Skin of body (tissue), 3 donors: ENCODE measurements at places on chromosomes 2 and 18.
A peak's percentile ranks its signal among the peaks of the same experiment; 100 is the strongest.

DNA sequence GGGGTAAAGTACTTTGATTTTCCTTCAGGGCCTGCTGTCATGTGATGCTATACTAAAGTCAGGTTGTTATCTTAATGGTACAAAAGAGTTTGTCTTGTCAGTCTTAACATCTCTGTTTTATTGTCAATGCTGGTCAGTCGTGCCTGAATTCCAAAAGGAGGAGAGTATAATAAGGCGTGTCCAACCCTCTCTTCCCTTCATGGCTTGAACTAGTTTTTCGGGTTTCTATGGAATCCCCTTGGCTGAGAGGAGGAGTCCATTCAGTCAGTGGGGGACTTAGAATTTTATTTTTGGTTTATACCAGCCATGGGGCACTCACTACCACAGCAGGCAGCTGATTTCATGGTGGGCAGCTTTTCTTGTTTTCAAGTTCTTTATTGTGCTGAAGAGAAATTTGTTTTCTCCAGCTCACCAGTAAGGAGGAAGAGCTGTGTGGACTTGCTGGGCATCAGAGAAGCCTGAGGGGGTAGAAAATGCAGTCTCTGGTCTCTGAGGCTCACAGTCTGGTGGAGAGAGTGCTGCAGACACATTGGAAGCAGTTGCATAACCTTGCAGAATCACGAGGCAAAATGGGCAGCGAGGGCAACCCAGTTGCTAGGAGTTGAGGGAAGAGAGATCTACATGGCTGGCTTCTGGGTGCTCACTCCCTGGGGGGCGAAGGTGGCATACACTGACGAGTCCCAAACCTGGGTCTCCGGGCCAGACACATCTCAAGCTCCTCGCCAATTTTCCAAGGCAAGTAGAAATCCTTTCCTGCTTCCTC, 193.1 kb downstream of the ZBTB7C start:
- no peak for DNase-seq

- no peak for DNase-seq
These were observed 88.0 kb downstream of the COMMD1 start for GRCh38 chr2:61993422-61994024.

- DNase-seq, result peak; percentile 75
These were observed 50.6 kb upstream of the OSR1 start for GRCh38 chr2:19409046-19409445.

DNA sequence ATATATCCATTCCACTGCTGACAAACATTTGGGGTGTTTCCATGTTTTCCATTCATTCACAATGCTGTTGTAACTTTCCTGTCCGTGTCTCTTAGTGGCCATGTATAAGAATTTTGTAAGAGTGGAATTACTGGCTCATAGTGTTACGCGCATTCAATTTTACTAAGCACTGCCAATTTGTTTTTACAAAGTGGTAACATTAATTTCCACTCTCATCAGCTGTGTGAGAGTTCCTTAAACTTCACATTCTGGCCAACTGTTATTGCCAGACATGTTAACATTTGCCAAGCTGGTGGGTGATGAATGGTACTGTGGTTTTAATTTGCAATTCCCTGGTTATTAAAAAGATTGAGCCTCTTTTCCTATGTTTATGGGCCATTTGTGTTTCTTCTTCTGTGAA, 134.2 kb downstream of the DTNB start:
- peak; percentile 22 for DNase-seq

GRCh38 chr2:159882130-159882745, 84.2 kb upstream of the CD302 start:
- no peak for DNase-seq

DNA sequence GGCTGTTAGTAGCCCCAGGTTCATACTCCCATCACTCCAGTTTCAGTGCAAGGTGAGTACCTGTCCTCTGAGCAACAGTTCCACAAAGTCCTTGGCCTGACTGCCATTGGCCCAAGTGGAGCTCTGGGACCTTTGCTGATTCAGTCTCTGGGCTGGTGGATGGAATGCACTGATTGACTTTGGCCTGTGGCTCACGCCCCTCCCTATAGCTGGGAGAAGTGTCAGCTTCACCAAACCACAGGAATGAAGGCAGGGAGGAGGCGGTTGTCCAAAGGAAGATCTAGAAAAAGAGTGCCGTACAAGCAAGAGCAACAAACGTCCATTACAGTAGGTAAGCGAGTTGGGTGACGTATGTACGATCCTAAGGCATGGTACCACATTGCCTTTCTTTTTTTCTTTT, 34.0 kb downstream of the QPCT start:
- DNase-seq, result no peak

DNA sequence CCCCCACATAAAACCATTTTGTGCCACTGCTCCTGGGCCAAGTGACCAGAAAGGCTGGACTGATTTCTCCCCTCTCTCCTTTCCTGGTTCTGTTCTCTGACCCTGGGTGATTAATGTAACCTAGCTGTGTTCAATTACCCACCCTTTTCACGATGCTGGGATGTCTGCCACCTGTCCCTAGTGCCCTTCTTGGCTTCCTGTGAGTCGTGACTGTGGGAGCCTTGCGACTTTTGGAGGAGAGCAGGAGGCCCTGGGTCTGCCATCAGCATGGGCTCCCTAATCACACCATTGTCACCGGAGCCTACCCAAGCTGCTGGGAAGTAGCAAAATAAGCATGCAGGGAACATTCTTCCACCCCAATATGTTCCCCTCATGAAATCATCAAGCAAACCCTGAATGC, 38.3 kb downstream of the SRSF7 start:
- no peak for DNase-seq

DNA sequence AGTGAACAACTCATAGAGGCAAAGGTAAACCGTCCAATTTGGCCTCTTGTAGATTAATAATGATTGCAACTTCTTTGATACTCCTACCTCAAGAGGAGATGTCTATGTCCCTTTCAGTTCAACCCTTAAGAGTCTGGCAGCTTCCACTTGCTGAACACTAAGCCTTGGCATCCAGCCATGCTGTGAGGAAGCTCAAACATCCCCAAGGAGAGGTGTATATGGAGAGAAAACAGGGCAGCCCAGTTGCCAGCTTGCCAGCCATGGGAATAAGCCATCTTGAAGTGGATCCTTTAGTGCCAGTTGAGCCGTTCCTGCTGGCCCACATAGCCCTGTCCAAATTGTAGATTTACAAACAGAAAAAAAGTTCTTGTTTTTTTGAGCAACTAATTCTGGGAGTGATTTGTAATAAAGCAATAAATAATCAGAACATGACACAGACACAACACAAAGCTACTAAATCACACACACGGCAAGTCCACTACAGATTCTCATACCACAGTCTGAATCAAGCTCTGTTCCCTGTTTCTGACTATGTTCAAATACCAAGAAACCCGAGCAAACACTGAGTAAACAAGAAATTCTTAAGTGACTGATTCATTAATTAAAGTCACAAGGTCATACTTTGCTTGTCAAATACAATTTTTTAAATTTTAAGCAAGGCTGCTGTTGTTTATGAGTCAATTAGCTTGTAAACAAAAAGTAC, 96.1 kb downstream of the PID1 start:
- no peak for DNase-seq

DNA sequence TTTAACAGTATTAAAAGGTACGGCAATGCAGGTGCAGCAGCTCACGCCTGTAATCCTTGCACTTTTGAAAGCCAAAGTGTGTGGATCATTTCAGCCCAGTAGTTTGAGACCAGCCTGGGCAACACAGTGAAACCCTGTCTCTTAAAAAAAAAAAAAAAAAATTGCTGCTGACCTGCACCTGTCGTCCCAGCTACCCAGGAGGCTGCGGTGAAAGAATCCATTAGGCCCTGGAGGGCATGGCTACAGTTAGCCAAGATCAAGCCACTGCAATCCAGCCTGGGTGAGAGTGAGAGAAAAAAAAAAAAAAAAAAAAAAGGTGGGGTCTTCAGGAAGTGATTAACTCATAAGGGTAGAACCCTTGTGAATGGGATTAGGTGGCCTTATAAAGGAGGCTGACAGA, 12.8 kb downstream of the CUL3 start:
- no peak for DNase-seq

DNA sequence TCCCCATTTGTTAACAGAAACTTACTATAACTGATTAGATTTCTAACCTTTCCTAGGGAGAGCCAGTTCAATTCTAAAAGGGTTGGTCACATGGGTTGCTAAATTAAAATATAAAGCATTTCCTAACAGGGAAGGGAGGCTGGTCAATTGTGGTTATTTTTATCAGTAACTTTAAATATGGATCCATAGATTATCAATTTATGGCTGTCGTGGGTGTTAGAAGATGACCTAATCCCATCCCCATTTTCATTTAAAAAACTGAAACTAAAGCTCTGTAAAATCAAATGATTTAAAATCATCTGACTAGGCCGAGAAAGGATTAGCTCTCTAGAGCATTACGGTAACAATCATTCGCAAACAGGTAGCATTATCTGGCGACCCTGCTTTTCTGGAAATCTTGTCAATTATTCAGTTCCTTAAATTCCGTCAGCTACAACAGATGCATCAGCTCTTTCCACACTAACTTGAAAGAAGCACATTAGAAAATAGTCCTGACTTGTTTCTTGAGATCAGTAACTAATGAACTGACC, 953 bp upstream of the HNRNPA3 start:
- DNase-seq, result no peak

- DNase-seq, result no peak
These were observed 288.6 kb upstream of the FIGN start for GRCh38 chr2:164024396-164024795.

GRCh38 chr2:61376211-61376610, 94.7 kb downstream of the USP34 start:
- no peak for DNase-seq

GRCh38 chr2:10978090-10978670, 66.4 kb downstream of the KCNF1 start:
- DNase-seq, result no peak

- DNase-seq, result no peak
These were observed 4.3 kb upstream of the GPR45 start for GRCh38 chr2:105237045-105237765.

GRCh38 chr18:11178951-11179549, 29.7 kb upstream of the PIEZO2 start:
- DNase-seq, result no peak

- no peak for DNase-seq
These were observed 501.2 kb upstream of the LINC00305 start for GRCh38 chr18:64650068-64650467.

GRCh38 chr2:210727549-210727948, 171.2 kb downstream of the CPS1 start:
- no peak for DNase-seq

DNA sequence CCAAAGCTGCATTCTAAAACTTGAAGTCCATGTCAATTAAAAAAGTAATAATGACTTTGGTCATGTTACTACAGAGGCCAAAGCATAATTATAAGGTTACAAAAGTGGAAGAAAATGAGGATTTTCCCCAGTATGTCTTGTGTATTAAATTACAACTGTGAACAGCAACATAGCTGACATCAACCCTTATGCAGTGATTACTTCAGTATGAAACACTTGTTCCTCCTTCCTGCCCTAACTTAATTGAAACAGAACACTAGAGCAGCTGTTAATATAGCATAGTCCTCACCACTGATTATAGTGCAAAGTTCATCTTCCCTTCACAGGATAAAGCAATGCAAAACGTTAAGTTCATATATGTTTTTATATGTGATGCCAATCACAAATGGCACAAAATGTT, 29.9 kb downstream of the EPB41L3 start:
- DNase-seq, result no peak

GRCh38 chr18:28514699-28515098, 337.8 kb upstream of the CDH2 start:
- DNase-seq, result no peak

DNA sequence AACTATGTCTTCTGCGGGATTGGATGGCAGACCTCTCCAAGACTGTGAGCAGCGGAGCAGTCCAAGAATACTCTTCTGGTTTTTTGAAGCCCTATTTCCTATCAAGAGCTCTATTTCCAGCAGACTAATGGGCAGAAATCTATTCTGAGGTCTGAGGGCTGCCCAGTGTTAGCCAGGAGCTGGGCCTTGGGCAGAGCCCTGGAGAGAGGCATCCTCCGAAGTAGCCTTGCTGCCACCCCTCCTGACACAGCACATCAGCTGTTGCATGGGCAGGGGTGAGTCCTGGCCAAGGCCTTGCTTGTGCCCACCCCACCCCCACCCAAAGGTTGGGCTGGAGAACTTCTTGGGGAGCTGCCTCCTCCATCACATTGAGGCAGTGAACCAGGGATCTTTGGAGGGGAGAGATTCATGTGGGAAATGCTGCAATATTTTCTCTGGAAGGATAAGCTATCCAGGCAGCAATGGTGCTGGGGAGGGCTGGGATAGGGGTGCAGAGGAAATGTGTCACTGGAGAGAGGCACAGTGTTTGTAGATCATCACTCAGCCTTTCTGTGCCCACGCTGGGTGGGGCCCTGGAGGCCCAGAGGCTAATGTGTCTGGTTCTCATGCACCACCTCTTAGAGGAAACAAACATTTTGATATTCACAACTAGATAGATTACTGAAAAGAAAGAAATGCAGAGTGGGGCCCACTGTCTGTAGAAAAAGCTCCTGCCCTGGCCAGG, 104.7 kb downstream of the VSNL1 start:
- DNase-seq, result no peak

GRCh38 chr2:168848225-168848624, 42.0 kb downstream of the SPC25 start:
- no peak for DNase-seq

DNA sequence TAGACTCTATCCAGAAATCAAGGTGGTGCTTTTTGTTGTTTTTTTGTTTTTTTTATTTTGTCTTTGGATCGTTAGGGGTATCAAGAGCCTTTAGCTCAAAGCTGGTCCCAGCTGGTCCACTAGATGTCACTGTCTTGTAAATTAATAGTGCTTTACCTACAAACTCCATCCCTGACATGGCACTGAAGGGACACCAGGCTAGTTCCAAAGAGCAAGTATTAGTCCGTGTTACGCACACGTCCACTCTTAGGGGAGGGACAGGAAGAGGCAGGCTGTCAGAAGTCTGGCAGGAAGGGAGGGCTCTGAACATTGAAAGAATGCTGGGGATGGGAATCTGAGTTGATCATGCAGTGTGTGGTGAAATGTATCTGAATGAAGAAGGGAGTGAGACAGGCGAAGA, 85.9 kb upstream of the CCBE1 start:
- DNase-seq, result peak; percentile 9

DNA sequence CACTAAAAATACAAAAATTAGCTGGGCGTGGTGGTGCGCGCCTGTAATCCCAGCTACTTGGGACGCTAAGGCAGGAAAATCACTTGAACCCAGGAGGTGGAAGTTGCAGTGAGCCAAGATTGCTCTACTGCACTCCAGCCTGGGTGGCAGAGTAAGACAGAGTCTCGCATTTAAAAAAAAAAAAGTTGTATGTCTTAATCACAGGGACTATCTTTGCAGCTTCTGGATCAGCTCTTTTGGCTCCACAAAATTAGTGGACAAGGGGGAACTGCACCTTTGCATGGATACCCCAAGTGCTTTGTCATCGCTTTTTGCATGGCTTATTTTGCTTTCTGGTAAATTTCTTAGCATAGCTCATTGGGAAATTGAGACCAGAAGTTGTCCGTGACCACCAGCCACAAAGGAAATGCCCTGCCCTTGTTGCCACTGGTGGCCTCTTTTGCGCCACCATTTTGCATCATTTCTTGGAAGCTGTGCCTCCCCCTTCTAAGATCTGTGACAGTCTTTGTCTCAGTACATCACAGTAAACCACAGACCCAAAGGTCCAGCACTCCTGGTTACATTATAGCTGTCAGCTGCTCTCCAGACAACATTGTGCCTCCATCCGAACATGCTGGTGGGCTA, 43.9 kb upstream of the PCBP1 start:
- DNase-seq, result no peak

- no peak for DNase-seq
These were observed 1.8 kb downstream of the CNNM3 start for GRCh38 chr2:96817882-96818281.
